ACHN (cell line): ENCODE measurements at places on chromosomes 4 and X.
A peak's percentile ranks its signal among the peaks of the same experiment; 100 is the strongest.

GRCh38 chrX:130253916-130254315 lies 14.8 kb downstream of the ZNF280C start:
- DNase-seq, result no peak

DNA sequence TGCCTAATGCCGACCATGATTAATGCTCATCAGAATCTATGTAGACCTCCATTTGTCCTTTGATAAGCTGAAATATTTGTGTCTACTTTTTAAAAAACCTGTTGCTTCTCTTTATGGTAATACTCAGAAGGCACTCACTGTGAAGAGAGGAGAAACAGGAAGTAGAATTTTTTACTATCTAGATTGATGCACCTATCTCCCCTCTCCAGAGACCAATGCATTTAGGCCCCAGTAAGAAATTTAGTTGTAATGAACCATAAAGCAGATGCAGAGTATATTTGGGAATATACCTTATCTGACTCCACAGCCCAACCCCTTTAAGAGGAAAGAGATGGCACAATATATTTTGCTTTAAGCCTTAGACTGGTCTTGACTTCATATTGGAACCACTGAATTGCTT lies 11.1 kb downstream of the TBL1X start:
- no peak for DNase-seq

- peak; percentile 21 for DNase-seq
Measured at GRCh38 chr4:149897783-149898182, 82.1 kb upstream of the IQCM start.

- no peak for DNase-seq
Measured at GRCh38 chrX:78769946-78770345, 22.4 kb downstream of the LPAR4 start.

GRCh38 chr4:16264798-16265197 lies 38.5 kb upstream of the TAPT1 start:
- DNase-seq, result peak; percentile 52

DNA sequence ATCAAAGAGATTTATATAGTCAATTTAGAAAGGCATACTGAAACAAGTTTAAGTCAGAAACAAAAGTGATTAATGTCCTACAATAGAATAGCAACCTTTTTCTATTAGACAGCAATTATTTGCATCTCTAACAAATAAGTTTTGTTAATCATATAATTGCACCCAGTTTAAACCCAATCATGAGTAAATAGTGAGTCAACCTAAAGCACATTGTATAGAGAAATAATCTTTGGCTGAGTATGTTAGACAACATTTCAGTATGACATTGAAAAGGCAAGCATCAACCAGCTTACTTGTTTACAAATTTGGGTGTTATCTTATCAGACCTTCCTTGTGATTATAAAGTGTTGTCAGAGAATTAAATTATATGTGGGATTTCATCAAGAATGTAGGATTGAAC lies 209.5 kb downstream of the IL15 start:
- DNase-seq, result no peak

- no peak for DNase-seq
Measured at GRCh38 chr4:138292321-138292720, 50.2 kb upstream of the SLC7A11 start.

DNA sequence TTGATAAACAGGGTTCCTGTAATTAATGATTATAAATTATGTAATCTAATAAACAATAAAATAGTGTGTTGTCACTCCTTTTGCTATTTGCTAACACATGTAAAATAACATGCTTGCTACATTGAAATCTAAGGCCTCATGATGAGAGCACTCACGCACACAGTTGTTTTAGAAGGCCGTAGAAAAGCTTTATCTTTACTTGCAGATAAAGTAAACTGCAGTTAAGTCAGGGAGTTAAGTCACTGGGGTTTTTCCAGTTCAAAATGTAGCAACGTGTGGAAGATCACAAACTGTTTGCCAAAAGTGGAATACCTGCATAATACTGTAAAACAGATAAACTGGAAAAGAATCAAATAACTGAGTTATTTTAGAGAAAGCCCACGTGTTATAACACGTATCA lies 187.3 kb upstream of the PACRGL start:
- no peak for DNase-seq

- DNase-seq, result no peak
Measured at GRCh38 chr4:104625706-104626105, 131.0 kb upstream of the CXXC4 start.

DNA sequence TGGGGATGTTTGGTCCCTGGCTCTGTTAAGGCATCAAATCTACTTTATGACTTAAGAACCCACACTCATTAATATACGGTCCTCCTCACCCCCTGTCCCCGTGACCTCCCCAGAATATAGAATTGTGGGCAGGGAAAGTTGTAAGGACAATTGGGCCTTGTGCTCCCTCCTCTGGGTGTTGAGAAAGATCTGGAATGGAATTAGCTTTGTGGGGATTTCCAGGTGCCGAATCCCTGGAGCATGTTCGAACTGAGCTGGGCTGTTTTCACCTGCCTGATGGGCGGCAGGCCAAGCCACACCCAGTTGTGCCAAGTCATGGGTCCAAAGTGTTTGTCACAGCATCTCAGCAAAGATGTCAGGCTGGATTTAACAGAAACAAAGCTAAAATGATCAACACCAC lies 349.3 kb upstream of the KLF3 start:
- DNase-seq, result no peak

- no peak for DNase-seq
Measured at GRCh38 chrX:138150709-138151108, 560.8 kb downstream of the FGF13 start.

GRCh38 chr4:149076401-149076800 lies 634.2 kb upstream of the NR3C2 start:
- DNase-seq, result no peak

- no peak for DNase-seq
Measured at GRCh38 chrX:31570658-31571057, 498.8 kb upstream of the FTHL17 start.

DNA sequence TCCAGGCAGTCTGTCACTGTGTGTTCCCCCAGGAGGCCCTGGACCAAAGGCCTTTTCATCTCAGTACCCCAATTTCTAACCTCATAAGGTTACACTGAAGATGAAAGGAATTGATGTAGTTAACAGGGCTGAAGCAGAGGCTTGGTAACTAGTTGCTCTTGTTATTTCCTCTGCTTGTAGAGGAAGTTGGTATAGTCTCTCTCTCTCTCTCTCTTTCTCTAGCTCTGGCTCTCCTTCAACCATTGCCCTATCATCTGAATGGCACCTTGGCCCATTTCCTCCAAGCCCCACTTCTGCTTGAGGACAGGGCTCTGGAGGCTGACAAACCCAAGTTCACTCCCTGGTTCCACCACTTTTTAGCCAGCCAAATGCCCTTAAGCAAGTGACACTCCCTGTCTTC lies 96.1 kb downstream of the MAMLD1 start:
- no peak for DNase-seq

DNA sequence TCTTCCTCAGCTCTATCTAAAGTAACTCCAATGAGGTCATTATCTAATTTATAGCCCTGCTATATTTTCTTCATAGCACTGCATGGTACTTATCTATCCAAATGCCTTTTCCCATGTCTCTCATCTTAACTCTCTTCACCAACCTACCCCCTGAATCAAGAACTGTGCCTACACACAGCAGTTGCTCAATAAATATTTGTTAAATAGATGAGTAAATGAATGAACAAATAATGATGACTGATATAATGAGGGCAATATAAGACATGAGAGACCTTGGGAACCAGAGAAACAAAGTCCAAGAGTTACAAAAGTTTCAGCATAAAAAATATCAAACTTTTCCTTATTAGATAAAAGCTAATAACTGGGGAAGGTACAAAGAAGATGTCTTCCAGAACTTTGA lies 19.6 kb downstream of the CAMK2D start:
- DNase-seq, result no peak

- peak; percentile 19 for DNase-seq
Measured at GRCh38 chr4:148415500-148415899, 26.7 kb downstream of the NR3C2 start.

GRCh38 chrX:41164449-41164848 lies 79.2 kb downstream of the USP9X start:
- no peak for DNase-seq

- DNase-seq, result no peak
Measured at GRCh38 chr4:77167173-77167572, 10.2 kb downstream of the CCNG2 start.

DNA sequence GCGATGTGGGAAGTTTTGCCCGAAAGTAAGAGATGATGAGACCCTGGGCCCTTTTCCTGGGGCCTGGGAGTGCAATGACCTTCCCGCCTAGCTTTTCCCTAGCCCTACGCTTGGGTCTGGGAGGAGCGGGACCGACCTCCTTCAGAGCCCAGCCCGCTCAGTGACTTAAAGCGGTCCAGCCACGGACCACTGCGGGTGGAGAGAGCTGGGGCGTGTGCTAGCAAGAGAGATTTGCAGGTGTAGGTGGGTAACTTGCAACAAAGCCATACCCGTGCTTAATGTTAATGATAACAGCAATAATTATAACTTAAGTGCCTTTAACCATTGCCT lies 503 bp upstream of the PDE5A start:
- no peak for DNase-seq

GRCh38 chr4:149574971-149575370 lies 240.7 kb downstream of the IQCM start:
- DNase-seq, result no peak

DNA sequence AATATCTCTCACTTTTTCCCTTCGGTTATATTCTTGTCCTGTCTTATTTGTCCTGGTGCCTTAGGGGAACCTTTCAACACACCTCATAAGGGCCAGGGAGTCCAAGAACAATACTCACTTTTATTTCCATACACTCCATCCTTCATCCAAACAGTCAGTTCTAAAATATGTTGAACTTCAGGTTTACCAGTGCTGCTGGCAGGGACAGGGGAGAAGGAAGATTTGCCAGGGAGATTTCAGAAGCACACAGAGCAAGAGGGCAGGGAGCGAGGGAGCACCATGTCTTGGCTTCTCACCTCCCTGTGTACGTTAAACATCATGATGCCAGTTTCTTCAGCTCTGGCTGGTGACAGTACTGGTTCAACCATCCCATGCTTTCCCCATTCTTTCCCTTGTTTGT lies 631.1 kb upstream of the FAT1 start:
- DNase-seq, result no peak

DNA sequence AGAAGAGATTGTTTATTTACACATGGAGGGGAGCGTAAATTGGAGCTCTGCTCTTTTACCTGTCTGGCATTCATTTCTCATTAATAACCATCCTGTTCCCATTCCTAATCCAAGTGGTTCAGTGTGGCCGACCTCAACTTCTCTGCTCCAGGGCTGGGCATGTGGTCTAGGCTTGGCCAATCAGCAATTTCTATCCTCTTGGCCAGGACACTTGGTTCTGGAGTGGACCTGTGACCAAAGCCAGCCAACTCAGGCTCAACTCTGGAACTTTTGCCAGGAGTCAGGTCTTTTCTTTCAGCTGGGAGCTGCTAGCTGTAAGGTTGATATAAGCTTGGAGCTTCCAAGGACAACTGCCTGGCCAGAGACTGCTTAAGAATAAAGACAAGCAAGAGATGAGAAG lies 15.6 kb upstream of the RASL11B start:
- no peak for DNase-seq

DNA sequence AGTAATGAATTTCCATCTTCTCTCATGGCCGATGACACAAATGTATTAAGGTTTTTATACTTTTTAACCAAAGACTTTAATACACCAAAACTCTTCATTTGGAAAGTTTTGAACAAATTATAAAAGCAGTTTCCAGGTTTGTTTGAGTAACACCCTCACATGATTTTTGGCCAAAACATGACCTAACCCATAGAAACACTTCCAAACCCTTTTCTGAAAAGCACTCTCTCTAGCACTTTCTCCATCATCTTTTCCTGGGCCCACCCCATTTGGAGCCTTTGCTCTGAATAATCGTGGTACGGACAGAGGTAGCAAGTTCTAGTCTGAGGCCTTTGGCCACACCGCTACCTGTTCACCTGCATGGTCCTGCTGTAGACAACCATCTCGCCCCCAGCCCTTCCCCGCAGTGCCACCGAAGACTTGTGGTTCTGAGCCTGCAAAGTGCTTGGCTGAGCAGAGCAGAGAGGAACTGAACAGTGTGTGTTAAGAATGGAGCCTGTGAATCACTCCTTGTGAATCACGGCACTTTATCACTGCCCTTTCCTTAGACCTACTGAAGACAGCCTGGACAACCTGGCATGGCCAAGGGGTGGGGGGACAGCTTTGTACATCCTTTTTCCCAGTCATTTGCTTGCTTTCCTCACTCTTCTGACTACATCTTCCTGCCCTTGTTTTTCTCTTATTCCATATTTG lies 181.8 kb downstream of the PTTG2 start:
- DNase-seq, result peak; percentile 12

GRCh38 chr4:169124661-169125060 lies 114.6 kb upstream of the CBR4 start:
- no peak for DNase-seq

DNA sequence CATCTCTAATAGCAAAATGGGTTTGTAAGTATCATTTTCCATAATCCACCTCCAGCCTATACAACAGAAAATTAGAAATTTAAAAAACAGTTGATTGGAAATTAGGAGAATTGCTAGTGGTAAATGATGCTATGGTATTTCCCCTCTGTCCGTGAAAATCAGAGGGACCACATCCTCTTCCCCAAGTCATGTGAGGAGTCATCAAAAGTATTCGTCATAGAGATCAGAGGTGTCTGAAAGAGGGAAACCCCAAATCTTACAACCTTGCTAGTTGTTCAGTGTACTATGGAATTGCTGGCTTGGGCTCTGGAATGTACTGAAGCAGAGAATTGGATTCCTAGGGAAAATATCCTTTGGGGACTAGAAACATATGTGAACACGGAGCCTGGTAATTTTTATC lies 241.4 kb upstream of the ARHGAP24 start:
- DNase-seq, result no peak

DNA sequence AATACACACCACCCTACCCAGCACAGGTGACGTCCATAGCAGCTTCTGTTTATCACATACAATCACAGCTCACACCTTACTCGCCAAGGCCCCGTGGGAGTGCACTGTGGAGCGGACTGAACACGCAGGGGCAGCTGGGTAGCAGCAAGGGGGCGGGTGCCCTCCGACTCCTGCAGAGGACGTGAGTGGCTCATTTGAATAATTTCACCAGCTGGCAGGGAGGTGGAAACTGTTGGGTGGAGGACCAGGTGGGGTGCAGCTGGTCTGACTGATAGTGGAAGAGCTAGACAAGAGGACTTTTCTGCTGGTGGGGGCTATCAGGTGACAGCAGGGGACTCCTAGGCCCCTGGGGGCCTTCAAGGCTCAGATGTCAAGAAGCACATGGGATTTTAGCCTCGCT lies 16.3 kb downstream of the MAN2B2 start:
- no peak for DNase-seq

DNA sequence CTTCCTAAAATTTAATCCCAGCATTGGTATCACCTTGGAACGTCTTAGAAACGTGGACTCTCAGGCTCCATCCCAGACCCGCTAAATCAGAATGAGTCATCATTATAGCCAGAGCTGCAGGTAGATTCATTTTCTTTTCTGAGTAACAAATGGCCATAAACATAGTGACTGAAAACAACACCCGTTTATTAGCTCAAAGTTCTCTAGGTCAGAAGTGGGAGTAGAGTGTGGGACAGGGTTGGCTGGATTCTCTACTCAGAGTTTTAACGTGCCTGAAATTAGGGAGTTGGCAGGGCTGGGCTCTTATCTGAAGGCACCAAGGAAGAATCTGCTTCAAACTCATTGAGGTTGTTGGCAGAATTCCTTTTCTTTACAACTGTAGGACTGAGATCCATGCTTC lies 101.8 kb upstream of the C1QTNF7 start:
- no peak for DNase-seq
